Stimulated activated CD8-positive, alpha-beta memory T cell treated with anti-CD3 and anti-CD28 coated beads, Interleukin-15, amount 100 ng/mL, for 24 hours (primary cell): ENCODE measurements at places on chromosomes 12 and 14.

- no peak for DNase-seq
These were observed 444.6 kb downstream of the SOX5 start for GRCh38 chr12:23504641-23505399.

GRCh38 chr12:124151583-124151982 is 143.3 kb upstream of the RFLNA start:
- DNase-seq, result no peak

DNA sequence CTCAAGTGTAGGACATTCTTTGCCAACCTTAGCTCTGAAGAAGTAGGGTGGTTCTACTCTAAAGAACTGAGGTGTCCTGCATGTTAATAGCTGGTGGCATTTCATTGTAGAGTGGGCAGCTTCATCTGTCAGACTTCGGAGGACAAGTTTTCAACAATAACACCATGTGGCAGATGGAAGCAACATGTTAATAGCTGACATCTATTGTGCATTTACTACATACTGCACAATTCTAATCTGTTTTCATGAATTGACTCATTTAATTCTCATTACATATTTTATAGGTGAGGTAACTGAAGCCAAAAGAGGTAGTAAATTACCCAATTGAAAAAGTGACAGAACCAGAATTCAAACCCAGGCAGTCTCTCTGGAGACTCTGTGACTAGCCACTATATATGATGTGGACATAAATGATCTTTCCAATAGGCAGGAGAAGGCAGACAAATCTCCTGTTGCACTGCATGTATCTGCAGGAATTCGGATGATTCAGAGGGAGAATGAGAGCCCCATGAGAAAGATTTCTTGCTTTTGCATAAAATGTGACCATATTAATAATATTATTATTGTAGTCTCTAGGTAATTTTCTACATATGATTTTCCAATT is 137.2 kb upstream of the E2F7 start:
- DNase-seq, result no peak

DNA sequence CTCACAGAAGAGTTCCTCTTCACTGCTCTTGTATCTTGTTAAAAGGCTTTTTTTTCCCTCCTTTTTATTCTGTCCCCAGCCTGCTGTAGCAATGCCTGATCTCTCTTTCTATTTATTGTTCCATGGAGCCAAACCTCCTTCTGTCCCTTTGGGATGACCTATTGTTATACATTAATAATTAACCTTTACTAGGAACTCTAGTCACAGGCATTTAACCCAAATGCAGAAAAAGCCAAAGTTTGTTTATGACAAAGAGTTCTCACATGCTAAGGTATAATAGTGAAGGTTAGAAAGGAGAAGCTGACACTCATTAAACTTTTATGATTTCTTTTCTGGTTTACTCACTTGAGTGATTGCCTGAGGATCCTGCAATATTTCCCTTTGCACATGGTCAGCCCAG is 535.8 kb downstream of the NRXN3 start:
- DNase-seq, result no peak

GRCh38 chr14:83253870-83254269 is 1720.2 kb upstream of the SEL1L start:
- DNase-seq, result no peak

DNA sequence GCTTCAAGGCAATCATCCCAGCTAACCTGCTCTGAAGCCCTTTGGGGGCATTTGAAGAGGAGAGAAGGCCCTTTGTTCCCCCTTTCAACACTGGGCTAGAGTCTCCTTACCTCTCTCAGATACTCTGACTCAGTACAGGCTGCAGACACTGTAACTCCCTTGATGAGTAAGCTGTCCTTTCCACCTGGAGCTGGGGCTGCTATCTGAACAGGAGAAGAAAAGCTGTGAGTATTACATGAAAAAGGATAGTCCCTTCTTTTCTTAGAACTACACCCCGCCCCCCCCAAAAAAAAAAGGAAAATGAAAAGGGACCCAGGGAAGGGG is 186.6 kb upstream of the PLEKHG7 start:
- DNase-seq, result no peak

DNA sequence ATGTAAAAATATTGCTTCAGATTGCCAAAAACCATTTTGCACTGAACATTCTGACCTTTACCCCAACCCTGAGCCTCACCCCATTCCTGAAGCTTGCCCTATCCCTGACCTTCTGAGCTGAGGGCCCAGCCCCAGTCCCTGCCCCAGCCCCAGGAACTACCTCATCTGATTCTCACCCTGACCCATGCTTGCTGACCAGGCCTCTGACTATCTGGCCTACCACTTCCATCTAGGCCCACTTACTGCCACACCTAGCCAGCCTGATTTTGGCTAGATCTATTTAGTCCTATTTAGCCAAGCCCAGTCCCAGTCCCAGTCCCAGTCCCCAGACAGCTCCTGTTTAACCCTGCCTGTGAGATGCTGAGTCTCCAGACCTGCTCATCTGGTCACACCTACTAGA is 33.6 kb downstream of the OR10P1 start:
- no peak for DNase-seq

DNA sequence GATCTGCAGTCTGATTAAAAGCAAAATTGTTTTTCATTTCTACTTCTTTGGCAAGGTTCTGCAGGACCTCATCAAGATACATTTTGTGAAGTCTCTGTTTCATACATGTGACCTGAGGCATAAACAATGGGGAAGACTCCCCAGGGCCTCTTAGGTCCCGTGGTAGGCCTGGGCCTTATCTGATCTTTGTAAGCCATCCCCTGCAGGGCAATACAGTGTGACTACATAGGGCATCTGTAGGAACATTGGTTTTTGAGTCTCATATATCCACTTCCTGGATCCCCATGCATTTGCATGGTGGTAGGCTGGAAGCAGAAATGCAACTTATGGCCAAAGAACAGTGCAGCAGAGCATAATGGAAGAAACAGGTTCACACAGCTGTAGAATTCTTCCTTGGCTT is 6.0 kb downstream of the FAR2 start:
- no peak for DNase-seq

DNA sequence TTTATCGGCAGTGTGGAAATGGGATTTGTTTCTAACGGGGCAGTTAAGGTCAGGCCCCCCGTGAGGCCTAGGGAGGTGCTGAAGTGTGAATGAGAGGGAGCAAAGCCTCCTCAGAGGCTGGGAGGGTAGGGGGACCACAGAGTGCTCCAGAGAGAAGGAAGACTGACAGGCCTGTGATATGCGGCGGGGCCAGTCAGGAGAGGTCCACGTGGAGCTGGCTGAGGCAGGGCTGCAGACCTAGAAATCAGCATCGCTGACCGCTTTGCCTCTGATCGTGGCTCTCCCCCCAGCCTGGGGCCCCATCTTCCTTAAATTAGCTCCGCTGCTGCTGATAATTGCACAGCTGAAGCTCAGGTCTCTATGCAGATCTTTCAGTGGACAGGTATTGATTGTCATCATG is 240.8 kb upstream of the PWP1 start:
- DNase-seq, result no peak

DNA sequence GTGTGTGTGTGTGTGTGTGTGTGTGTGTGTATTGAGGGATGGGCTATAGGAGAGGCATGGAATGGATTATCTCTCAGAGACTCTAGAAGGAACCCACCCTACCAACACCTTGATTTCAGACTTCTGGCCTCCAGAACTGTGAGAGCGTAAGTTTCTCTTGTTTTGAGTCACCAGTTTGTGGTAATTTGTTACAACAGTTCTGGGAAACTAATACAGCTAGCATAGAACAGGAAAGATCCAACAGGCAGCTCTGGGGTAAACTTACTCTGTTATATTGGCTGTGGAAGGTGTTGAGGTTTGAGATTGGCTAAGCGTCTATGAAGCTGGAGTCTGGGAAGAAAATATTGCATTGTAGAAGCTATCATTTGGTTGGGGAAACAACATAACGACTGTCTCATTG is 334.3 kb downstream of the AACS start:
- DNase-seq, result no peak

- no peak for DNase-seq
These were observed 54.0 kb upstream of the CISTR start for GRCh38 chr12:53805791-53806190.

DNA sequence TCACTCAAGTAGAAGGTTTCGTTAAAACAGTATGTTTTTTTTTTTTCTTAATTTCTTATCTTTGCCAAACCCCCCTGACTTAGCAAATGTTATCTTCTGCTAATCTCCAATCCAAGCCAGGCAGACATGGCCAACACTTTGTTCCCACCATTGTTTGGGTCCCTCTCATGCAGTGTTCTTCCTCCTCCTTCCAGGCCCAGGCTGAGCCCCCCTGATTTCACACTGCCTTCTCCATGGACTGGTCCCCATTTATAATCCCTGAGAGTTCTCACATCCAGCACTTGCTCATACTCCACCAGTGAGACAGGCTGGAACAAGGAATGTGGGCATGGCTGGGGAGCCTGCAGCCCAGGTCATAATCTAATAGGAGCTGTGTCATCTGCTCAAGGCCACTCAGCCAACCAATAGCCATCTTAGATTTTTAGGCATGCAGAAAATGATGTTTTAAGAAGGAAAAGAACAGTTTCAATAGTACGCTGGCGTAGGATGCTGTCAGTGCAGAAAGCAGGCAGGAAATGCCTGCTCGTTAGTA is 238.4 kb upstream of the CCDC196 start:
- no peak for DNase-seq

DNA sequence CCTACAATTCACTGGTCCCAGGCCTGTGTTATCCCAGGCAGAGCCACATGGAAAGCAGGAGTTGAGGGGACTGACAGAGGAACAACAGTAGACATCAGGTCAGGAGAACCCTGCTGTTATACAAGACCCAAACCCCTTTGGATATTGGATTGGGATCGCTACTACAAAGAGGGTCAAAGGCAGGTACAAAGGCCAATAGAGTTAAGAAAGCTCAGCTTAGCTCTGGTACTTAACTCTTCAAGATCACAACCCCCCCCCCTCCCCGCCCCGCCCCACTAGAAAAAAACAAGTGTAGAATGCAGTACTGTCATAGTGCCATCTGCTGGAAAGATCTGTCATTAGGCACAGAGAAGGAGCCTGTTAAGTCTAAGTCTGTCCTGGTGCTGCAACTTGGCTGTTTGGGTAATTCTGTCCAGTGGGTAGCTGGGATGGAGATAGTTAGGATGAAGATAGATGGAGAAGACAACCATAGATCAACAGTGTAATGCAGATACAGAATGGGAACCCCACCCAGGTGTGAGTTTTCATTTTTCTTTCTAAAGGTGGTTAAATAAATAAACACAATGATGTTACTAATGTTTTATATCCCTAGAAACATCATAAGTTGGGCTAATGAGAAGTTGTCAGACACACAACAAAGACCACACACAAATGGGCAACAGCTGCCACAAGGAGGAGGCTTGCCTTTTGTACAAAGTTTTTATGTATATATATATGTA is 17.2 kb downstream of the REM2 start:
- DNase-seq, result no peak

GRCh38 chr12:94458877-94459727 is 565 bp downstream of the CEP83 start:
- DNase-seq, result no peak

- no peak for DNase-seq
These were observed 79.9 kb upstream of the KCNA1 start for GRCh38 chr12:4829793-4830162.

DNA sequence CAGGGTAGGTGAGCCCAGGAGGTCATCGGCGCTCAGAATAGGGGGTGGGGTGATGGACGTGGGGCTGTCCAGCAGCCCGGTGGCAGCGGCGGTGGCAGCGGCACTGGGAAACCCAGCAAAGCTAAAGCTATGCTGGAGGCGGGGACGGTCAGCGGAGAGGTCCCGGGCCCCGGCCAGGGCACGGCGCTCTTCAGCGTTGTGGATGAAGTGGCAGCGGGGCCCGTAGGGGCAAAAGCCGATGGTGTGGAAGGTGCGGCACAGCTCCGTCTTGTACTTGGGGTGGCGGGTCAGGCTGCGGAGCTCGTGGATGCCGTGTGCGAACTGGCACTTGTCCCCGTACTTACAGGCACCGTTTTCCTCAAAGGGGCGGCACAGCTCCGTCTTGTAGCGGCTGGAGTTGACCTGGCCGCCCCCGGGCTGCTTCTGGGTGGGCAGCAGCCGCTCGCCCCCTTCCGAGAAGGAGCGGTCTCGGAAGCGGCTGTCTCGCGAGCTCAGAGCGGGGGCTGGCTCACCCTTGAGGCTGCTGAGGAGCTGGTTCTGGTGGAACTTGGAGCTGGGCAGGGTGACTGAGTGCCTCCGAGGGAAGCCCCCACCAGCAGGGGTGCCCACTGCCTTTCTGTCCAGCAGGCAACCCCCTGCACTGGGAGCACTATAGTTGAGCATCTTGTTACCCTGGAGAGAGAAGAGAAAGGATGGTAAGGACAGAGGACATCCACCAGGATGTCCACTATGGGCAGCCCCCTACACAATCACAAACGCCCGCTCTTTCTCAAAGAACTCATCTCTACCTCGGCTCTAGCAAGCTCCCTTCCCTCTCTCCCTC is 2.8 kb downstream of the ZFP36L1 start:
- no peak for DNase-seq

- no peak for DNase-seq
These were observed 1.2 kb downstream of the HOXC10 start for GRCh38 chr12:53985994-53986685.

- no peak for DNase-seq
These were observed 17.9 kb upstream of the AQP2 start for GRCh38 chr12:49932533-49933130.

DNA sequence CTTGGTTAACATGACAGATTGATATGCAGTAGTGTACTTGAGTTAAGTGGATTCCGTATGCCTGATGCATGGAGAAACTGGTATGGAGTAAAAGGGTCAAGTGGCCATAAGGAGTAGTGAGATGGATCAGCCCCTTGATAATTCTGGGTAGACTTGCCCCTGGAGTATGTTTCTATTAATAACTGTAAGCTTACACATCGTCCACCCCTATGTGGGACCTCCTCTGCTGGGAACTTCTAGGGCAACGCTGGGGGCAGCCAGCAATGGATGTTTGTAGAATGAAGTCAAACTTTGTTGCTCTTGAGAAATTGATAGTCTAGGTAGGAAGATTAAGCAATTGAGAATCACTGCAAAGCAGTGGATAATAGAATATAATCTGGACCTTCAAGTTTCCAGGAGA is 3.5 kb downstream of the C12orf75 start:
- no peak for DNase-seq

DNA sequence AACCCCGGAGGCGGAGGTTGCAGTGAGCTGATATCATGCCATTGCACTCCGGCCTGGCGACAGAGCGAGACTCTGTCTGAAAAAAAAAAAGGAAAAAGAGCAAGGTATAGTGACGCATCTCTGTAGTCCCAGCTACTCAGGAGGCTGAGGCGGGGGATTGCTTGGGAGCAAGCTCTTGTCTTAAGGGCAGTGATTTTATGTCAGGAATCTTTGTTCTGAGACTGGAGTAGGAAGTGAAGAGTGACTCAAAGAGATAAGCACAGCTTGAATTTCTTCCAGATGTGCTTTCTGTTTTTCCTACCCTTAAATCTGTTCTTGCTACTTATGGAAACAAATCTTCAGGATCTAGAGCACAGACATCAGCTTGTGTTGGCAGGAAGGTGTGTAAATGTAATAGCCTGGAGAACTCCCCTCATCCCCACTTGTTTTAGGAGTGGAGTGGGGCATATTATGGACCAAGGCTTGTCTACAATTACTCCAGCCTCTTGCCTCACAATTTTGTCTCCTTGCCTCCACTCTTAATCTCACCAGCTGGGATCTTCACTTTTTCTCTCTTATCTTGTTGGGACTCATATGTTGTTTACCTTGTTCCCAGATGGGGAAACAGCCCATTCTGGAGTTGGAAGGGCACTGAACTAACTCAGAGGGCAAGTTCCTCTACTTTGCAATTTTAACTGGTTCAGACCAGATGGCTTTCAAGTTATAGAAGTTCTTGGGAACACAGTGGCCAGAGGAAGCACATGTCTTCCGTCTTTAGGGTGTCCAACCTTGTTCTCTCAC is 7.5 kb downstream of the TMED2 start:
- DNase-seq, result no peak
